ENCODE measurements at places on chromosomes 1 and 21.

DNA sequence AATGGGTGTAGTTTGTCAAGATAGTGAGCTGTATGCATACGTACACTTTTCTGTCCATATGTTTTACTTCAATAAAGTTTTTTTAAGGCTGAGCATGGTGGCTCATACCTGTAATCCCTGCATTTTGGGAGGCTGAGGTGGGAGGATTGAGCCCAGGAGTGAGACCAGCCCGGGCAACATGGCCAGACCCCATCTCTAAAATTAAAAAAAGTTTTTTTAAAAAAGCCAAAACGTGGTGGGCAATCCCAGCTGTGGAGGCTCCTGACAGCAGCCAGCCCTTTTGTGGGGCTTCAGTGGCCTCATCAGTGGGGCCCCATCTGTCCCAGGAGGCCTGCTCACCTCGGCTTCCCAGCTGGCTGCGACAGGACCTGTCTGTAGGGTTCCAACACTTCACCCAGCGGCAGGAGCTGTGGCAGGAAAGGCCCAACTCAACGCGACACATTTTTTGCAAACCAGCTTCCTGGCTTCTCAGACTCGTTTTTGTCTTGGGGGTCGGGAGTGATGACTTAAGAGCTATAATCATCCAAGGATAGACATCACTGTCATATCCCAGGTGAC lies 56.9 kb upstream of the LBR start:
- DNase-seq: no peak

- no peak for DNase-seq
Observed at GRCh38 chr1:213858581-213858980, 129.2 kb upstream of the PROX1 start.

DNA sequence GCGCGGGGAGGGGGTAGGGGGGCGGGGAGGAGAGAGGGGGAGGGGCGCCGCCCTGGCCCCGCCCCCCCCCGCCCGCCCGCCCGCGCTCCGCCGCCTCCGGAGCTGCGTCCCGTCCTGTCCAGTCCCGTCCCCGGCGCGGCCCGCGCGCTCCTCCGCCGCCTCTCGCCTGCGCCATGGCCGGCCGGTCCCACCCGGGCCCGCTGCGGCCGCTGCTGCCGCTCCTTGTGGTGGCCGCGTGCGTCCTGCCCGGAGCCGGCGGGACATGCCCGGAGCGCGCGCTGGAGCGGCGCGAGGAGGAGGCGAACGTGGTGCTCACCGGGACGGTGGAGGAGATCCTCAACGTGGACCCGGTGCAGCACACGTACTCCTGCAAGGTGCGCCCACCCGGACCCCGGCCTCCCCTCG lies at the start of gene AGRN:
Gene AGRN, plus strand, starts transcription at position 121 of the 405 bp plus-strand sequence. Its CDS starts 53 bp downstream, at position 174.
- DNase-seq: peak; percentile 35

GRCh38 chr1:34867415-34867814 lies 7.9 kb upstream of the SMIM12 start:
- DNase-seq: no peak

DNA sequence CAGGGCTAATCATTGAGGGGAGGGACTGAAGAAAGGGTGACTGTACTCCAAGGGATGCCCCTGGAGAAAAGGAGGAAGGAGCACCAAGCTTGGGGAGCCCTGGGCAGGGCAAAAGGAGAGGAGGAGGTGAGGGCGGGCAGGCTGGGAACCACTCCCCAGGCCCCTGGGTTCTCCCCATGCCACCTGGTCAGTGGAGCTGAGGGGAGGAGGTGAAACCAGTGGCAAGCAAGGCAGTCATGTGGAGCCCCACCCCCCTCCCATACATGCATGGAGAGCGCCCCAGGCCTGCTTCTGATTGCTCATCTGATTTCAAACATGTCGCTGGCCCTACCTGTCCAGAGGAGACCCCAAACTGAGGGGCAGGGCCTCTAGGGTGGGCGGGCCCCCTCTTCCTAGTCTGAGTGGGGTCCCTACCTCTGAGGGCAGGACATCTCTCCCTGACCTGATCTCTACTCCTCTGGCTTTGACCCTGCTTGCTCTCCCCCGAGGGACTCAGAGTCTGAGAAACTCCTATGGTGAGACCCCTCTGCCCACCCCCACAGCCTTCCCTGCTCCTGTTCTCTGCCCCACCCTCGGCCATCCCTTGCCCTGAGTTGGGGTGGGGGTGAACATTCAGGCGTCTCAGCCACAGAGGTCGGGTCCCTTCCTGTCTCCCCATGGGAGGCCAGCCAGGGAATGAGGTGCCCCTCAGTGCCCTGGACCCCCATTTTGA lies 18.6 kb downstream of the INSRR start:
- DNase-seq: no peak

DNA sequence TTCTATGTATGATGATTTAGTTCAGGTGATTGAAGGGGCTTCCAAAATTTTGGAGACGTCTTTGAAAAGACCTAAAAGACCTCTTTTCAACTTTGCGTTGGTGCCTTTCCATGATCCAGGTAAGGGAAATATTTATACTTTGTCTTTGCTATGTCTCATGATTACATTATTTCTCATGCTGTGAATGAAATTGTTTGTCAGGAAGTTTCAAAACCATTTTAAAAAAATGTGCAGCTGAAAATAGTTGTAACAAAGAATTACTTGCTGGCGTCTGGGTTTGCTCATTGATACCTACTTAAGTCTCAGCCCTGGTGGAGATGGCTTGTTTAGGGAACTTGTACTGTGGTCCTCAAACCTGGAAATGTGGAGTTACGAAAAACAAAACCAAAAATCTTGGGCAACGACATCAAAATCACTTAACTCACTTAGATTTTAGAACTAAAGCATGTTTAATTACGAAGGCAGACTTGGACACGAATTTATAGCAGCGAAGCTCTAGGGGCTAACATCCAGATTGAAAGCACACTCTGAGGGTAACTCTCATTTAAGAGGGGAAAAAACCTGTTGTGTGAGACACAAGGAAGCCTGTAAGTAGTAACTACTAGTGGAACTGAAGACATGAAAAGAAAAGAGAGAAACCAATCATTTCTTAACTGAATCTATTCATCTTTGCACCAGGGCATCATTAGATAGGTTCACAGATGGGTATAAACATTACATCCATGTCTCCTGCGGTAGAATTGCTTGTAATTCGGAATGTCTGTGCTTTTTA lies 924 bp downstream of the HMCN1 start:
- no peak for DNase-seq

- no peak for DNase-seq
Observed at GRCh38 chr1:177287270-177287669, 116.5 kb downstream of the BRINP2 start.

DNA sequence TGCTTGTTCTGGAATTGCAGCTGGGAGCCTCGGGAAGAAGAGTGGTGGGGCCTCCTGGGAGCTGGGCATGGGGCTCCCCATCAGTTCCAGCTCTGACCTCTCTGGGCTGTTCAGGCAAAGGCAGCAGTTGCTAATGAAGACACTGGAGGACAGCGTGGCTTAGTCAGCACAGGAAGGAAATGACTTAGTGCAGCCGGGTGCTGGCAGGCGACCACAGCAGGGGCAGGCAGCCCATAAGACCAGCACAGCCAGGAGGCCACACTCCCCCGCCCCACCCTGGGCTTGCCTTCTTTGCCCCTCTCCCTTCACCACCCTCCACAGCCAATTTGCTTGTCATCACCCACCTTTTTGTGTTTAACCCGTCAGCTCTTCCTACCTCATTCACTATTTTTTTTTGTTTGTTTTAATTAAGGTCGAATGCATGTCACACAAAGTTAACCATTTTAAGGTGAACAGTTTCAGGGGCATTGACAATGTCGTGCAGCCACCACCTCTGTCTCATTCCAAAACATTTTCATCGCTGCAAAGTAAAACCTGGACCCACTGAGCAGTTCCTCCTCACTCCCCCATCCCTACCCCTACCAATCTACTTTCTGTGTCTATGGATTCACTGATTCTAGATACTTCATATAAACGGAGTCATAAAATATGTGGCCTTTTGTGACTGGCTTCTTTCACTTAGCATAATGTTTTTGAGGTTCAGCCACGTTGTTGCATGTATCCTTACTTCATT lies 10.9 kb downstream of the OLIG2 start:
- DNase-seq: peak; percentile 79

GRCh38 chr1:32991819-32992488 lies 27.3 kb upstream of the RNF19B start:
- DNase-seq: no peak

DNA sequence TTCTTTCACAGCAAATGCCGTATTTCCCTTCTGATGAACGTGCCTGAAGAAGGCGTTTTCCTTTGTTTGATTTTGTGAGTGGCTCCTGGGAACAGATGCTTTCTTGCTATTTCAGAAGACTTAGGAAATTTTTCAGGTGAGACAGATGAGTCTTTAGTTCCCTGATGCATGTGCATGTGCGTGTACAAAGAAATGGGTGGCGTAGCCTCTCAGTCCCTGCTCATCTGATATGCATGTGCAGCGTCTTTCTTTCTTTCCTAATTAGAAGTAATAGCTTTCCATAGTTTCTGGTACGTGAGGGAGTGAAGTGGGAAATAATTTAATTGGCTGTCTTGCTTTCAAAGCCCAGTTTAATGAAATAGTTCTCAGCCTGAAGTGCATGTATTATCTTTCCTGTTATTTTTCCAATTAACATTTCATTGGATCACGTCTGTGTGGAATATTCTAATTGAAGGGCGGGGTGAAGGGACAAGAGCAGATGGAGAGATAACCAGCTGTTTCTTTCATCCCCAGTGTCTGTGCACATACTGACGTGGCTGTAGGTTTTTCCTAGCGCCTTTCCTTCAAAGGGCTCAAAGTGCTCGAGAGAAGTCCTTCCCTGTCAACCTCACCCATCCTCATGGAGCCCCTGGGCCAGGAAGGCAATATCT lies 104.3 kb downstream of the FAM78B start:
- DNase-seq: no peak

GRCh38 chr1:94068999-94069918 lies 51.7 kb downstream of the ABCA4 start:
- peak; percentile 98 for DNase-seq

DNA sequence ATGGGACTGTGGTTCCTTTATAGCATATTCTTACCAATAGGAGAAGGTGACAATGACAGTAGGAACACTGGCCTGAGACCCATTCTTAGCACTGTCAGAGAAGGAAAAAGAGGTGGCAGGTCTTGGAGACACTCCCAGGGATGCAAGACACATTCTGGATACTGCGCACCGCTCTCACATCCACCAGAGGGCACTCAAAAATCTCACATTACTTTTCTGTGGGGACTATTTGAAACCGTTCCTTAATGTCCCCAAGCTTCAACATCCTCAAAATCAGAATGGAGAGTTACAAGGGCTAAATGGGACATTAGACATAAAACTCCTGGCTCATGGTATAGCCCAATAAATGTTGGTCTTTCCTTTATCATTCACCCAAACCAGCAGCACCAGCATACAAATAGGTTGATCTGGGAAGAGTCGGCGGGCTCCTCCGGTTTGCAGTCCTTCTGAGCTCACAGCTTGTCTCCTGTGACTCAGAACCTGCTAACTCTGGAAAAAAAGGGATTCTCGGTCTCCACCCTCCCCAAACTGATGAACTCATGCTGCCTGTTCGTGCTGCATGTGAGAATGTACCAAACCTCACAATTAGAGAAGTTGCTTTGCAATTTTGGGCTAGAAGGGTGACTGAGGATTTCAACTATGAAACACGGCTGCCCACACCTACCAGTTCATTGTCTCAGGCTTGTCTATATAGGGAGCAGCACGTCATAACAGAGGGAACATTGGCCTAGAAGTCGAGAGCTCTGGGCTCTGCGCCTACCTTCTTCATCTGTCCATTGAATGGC lies 40.2 kb downstream of the IL12RB2 start:
- DNase-seq: peak; percentile 78

GRCh38 chr1:108209456-108210108 lies 9.4 kb upstream of the SLC25A24 start:
- peak; percentile 36 for DNase-seq

- DNase-seq: no peak
Observed at GRCh38 chr1:26399034-26399433, 11.6 kb upstream of the LIN28A start.

- DNase-seq: peak; percentile 64
Observed at GRCh38 chr1:32200226-32201010, at the start of gene CCDC28B. Gene CCDC28B (plus strand): TSS chr1:32200595. CDS start chr1:32201936, 1,341 bp downstream.

GRCh38 chr1:36692465-36693160 lies 209.9 kb upstream of the CSF3R start:
- no peak for DNase-seq

DNA sequence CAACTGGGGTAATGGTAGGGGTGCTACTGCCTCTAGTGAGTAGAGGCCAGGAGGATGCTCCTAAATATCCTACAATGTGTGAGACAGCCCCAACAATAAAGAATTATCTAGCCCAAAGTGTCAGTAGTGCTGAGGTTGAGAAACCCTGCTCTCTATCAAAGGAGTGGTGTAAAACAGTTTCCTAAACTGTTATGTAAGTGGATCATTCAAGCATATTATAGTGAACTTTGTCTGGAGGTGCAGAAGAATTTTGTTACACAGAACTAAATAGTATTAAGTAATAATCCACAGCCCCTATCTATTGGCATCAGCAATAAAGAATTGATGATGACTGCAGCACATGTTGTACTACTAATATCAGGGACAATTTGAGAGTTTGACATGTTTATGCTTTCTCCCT lies 20.3 kb upstream of the TARS2 start:
- DNase-seq: no peak

GRCh38 chr1:186093437-186093836 lies 281.6 kb downstream of the TPR start:
- peak; percentile 65 for DNase-seq

DNA sequence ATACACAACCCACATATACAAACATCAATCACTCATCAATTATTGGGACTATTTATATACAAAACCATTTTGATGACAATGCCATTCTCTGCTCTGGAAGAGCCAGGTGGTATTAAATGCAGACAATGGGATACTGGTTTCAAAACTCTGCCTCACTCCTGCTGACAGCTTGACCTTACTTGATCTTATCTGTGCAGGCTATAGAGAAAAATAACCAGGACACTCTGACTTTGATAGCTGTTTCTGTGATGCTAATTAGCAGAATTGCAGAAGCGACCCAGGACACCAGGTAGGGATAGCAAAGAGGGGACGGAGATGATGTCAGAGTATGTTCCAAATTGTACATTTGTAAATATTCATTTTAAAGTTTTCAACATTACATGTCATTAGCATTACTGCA lies 89.5 kb downstream of the OLFM3 start:
- no peak for DNase-seq

GRCh38 chr1:205749234-205750137 lies 496 bp downstream of the NUCKS1 start:
- DNase-seq: peak; percentile 96

DNA sequence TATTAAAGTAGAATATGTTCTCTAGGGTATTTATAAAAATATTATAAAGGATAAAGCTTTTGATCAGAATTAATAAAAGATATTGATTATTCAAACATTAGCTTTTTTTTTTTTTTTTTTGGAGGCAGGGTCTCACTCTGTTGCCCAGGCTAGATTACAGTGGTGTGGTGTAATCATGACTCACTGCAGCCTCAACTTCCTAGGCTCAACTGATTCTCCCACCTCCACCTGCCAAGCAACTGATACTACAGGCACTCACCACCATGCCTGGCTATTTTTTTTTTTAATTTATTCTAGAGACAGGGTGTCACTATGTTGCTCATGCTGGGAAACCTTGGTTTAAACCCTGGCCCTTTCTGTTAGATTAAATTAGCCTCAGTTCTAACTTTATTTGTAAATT lies 188.3 kb downstream of the CLEC20A start:
- peak; percentile 27 for DNase-seq

GRCh38 chr1:20974069-20974468 lies 187.0 kb upstream of the HP1BP3 start:
- peak; percentile 77 for DNase-seq

- DNase-seq: no peak
Observed at GRCh38 chr1:206803221-206803730, 31.0 kb upstream of the IL10 start.

All from M059J (cell line).